ENCODE measurements at places on chromosomes 1 and 21.

DNA sequence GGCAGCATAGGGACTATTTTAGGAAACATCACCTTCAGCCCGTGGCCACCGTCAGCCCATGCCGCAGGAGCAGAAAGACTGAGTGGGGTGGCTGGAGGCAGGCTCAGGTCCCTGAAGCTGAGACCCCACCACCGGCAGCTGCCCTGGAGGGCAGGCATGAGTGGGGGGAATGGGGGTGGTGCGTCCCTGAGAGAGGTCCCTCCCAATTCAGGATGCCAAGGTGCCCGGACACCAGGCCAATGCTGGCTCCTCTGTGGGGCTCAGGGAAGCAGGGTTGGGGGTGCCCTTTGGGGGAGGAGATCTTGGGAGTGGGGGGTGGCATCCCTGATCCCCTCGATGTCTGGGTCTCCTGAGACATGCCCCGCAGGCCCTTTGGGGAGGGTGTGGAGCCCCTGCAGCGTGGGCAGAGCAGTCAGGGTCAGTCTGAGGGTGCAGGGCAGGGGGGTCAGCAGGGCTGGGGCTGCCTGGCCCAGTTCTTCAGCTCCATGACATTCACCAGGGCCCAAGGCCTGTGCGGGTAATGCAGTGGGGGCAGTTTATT is 998 bp upstream of the TTC34 start:
- no peak for DNase-seq

DNA sequence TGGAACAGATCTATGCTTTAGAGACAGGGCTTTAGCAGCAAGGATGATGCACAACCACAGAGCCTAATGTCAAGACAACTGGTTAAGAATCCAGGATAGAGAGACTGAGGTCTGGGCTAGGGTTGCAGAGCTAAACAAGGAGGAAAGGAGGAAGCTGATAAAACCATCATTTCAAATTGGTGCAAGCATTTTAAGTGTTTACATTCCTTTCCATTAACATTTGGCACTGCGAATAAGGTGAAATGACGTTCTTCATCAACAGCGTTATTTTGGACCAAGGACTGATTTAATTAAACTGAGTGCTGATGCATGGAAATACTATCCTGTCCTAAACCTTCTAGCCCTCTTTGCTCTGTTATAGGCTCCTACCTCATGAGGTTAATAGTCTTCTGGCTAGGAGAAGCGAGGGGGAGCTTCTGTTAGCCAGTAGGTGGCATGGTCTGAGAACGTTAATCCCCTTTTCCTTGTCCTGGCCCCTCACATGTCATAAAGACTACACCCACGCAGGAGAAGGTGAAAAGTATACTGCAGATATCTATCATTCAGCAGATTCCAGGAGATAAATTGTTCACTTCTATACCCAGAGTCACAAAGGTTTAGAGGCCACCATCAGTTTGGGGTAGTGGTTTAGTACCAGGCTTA is 7.6 kb upstream of the C1orf21 start:
- DNase-seq: no peak

DNA sequence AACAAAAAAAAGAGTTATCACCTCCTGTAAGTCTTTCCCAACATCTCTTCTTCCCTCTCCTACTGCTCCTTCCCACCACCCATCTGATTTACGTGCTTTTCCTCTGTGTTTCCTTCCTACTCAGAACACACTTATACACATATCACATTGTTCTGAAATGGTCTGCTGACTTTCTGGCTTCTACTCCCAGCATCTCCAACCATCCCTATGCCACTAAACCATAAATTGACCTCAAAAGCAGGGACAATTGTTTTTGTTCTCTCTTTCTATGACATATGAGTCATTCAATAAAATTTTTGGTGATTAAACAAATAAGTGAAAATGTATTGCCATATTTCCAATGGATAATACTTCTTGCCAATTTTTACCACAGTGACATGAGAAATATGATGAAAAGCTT is 8.2 kb downstream of the GOLPH3L start:
- no peak for DNase-seq

DNA sequence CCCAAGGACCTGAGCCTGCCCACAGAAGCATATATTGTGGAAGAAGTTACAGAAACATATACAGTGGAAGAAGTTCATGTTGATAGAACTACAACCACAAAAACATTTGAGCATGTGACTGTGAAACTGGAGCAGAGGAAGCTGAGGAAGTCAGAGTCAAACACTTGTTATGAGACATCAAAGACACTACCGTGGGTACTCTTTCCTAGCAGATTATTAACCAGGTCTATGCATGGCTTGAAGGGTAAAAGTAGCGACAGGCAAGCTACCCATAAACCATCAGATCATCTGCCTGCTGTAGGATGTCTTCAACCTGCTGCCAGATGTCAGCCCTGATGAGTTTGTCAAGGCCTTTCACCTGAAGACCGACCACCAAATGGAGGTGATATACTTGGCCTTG is 35.8 kb downstream of the IVNS1ABP start:
- no peak for DNase-seq

DNA sequence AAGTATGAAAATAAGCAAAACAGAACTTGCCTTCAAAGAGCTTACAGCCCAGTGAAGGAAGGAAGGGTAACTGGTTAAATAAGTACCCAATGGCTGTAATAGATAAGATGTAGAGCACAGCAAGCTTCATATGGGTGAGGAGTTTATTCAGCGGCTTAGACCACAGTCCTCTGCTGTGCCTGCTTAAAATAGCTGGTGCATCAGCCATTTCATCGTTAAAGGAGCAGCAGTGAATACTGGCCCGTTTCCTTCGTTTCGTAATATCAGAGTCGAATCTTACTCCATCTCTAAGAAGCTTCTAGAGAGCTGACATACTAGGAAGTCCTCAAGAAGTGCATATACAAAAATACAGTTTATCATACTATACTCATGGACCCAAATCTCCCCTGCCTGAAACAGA is 286.5 kb downstream of the NFIA start:
- no peak for DNase-seq

DNA sequence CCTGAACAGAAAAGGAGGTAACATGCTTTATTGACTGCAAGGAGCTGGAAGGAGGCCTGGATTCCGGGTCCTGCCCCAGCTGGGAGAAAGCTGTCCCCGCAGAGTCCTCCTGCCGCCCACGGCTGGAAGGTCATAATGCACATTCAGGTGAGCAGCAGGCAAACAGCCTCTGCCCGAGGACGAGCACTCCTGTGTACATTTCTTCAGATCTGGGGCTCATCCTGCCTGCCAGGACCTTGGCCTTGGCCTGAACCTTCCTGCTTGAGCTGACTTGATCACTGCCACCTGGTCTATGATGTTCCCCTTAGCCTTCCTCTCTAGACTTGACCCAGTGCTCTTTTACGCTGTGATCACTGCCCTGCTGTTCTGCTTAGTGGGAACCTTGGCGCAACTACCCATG is 17.9 kb upstream of the ZNF436 start:
- DNase-seq: no peak

DNA sequence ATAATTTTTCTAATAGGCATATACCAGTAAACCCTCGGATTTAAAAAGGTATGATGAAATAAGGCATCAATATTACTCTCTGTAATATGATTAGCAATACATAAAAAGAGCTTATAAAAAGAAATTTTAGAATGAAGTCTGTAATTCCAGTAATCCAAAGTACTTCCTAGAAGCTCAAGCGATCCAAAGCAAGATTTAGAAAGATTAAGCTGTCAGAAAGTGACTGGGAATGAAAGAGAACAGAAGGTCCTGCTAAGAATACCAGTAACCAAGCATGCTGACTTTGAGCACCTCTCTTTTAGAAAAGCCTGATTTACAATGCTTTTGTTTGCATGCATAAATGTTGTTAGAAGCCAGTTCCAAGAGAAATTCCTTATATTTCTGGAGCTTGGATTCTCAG is 125.1 kb downstream of the GIPC2 start:
- DNase-seq: no peak

GRCh38 chr1:58477390-58477789 is 69.1 kb downstream of the OMA1 start:
- no peak for DNase-seq

- DNase-seq: no peak
Observed at GRCh38 chr1:200905411-200906052, 10.8 kb downstream of the INAVA start.

- DNase-seq: no peak
Observed at GRCh38 chr1:89295187-89295586, 22.5 kb upstream of the GBP5 start.

DNA sequence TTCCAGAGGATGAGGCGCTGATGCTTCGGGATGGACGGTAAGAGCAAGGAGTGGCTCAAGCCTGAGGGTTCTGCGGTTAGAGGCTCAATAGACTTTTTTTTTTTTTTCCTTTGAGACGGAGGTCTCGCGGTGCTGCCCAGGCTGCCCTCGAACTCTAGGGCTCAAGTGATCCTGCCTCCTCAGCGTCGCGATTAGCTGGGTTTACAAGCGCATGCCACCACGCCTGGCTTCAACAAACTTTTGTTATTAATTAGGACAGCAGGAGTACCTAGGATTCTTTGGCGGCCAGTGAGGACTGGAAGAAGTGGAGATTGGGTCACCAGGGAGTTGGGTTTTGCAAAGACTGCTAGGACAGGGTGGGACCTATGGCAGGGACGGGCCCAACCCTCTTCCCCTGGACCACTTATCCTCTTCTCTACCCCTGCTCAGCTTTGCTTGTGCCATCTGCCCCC is 587 bp downstream of the SCNM1 start:
- no peak for DNase-seq

DNA sequence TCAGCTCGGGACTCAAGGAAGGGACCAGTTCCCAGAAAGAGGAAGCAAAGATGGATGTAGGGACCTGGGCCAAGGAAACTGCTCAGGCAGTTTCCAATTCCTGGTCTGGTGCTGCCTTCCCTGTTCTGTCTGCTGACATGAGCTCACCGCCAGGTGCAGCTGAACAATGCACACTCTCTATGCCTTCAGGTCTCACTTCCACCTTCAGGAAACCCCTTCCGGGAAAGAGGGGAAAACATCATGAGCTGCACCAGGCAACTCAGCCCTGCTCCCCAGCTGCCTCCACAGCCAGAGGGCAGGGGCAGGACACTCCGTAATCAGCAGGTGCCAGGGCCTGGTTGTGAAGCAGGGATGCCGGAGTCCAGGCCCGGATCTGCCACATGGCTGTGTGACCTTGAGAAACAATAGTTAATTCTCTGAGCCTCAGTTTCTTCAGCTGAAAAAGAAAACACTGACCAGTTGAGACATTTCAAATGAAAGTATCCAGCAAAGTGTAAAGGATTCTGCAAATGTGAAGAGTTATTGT is 27.8 kb downstream of the SMIM12 start:
- no peak for DNase-seq

GRCh38 chr1:26820784-26821269 is 5.7 kb upstream of the ZDHHC18 start:
- DNase-seq: no peak

DNA sequence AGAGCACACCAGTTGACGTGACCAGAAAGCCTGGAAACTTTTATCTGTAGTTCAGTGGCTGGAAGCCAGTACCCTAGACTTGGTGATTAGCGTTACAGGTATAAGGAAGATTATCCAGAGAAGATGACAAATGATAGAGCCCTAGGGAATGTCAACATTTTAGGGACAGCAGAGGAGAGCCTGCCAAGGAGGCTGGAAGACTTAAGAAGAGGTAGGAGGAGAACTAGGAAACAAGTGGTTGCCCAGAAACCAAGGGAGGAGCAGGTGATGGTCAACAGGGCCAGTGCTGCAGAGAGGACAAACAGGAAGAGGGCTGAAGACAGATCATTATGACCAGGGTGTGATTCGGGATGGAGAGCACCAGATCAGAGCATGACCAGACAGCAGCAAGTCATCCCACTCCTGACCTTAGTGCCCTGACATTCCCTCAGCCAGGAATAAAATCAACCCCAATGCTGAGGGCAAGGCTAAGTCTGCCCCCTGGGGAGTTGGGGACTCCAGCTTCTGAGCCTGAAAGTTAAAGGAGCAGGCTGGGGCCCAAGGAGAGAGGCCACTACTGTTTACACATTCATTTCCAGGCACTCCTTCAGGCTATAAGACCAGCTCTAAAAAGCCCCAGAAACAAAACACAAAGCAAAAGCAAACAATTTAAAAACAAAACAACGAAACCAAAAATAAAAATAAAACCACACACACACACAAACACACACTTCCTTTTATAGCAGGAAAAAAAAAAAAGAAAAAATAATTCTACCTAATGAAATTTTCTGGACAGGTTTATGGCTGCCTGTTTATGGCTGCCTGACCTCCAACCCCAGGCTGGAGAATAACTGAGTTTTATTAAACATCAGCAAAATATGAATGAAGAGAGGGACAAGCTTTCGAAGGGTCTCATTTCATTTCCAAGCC is 48.6 kb upstream of the LRRC52 start:
- DNase-seq: no peak

GRCh38 chr1:222288053-222288452 is 259.9 kb downstream of the HHIPL2 start:
- DNase-seq: peak; percentile 32
